Fibroblast of the conjunctiva (primary cell): ENCODE measurements at places on chromosomes 5 and 9.

DNA sequence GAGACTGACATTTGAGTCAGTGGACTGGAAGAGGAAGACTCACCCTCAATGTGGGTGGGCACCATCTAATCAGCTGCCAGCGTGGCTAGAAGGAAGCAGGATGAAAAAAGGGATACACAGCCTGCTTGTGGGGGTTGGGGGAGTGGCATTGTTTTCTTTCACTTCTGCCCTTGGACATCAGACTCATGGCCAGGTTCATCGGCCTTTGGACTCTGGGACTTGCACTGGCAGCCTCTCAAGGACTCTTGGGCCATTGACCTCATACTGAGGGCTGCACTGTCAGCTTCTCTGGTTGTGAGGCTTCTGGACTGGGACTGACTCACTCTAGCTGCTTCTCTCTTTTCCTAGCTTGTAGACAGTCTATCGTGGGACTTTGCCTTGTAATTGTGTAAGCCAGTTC, 374.9 kb downstream of the TLE1 start:
- no peak for DNase-seq

DNA sequence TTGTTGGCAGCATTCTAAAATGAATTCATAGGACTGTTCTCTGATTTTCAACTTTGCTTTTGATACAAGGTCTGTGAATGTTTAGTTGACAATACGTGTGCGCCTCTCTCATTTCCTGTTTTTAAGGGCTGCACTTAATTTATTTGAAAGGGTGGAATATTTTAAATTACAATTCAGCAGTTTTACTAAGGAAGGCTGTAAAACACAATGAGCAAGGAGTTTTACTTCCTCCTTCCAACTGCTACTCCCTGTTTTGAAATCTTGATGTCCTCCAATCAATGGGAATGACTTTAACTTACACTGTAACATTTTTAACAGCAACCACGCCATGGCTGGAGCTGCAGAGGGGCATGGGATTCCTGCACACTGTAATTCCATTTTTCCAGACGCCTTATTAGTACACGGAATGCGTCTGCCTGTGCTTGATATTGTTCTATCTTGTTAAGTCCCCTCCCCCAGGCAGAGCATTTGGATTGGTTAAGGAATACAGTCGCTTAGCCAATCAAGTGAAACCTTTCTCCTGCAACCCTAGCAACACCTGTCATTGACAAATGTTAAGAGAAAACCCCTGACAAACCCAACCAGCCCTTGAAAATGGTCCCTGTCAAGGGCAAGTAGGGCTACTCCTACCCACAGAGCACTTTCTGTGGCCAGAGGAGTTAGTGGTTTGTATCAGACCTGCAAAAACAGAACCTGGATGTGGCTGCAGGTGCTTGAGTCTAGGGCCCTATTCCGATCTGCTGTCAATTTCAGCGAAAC, 12.5 kb upstream of the ZSWIM6 start:
- DNase-seq = no peak

DNA sequence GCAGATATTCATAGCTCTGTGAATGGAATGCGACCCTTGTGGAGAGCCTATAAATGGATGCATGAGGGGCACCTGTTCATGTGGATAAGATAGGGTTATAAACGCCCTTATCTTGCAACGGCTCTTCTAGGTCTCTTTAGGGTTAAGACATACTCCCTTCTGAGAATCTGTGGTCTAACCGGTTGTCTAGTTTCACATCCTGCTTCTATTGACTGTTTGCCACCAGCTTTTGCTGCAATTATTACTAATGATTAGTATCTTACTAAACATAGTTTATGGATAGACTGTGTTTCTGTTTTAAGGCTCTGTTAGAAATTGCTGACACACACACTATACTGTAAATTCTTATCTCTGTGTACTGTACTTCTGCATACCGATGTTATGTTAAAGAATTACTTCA, 198.9 kb upstream of the CYLC2 start:
- no peak for DNase-seq

GRCh38 chr9:32251539-32251938, 132.9 kb upstream of the ACO1 start:
- DNase-seq = peak; percentile 17

DNA sequence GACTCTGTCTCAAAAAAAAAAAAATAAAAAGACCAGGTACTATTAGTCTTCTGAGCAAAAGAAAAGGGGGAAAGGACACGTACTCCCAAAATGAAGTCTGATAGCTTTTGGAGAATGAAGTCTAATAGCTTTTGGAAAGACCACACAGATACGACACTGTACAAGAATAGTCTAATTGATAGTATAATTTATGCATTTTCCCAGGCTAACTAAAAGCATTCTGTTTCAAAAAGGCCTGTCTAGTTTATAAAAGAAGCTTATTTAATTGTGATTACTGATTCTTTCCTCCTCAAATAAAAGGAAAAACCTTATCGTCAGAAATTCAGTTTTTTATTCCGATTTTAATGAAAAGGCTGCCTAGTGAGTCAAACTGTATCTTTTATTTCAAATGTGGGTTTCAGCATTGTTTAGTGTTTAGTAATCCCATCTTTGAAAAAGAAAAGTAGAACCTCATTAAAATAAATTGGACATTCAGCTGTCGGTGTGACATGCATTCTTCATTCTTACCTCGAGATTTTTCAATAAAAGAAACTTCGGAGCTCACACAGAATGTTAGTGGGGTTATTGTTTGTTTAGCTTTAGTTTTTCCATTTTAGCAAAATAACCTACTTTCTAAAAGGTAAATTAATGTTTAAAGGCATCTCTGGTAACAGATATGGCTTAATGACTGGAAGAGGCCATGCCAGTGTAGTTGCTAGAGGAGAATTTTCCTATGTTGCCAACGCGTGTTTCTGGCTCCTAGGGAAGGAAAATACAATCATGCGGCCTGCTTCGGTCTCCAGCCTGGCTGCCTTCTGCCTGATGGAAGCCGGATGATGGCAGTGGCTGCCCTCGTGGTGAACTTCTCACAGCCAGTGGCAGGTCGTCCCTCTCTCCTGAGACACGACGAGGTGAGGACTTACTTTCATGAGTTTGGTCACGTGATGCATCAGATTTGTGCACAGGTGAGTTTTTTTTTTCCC, 70.0 kb downstream of the NLN start:
- DNase-seq = no peak

- DNase-seq = no peak
These were observed 57.5 kb upstream of the HAND1 start for GRCh38 chr5:154535535-154535934.

GRCh38 chr5:35319333-35320002, 89.2 kb upstream of the PRLR start:
- DNase-seq = no peak

DNA sequence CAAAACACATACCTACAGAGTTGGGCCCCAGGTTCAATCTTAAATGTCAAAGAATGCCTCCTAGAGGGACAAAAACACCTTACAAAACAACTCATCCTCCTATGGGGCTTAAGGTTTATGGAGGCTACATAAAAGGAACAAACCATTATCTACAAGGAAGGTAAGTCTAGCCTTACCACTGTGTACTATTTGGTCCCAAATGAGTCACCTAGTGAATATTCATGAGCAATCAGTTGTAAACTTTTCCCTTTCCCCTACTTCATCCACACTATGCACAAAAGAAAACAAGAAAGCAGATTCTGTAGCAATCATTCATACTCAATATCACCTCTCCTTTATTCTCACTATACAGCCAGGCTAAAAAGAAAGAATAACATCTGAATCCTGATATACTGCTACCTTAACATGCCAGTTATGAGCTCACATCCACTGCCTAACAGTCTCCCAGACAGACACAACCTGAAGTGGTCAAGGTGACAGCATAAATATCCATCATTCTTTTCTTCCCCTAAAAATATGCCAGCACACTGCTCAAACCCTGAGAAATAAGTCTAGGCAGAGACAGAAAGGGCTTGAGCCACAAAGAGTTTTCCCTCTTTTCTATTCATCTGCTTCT, 6.2 kb downstream of the OXCT1 start:
- no peak for DNase-seq

GRCh38 chr9:14563902-14564624, 129.2 kb downstream of the ZDHHC21 start:
- no peak for DNase-seq

GRCh38 chr5:176927562-176927961, 28.4 kb upstream of the HK3 start:
- no peak for DNase-seq

- peak; percentile 65 for DNase-seq
These were observed 19.5 kb upstream of the GOLPH3 start for GRCh38 chr5:32193591-32193990.

- DNase-seq = no peak
These were observed 197.1 kb downstream of the TTLL11 start for GRCh38 chr9:121895818-121896544.

- no peak for DNase-seq
These were observed 81.1 kb downstream of the RMI1 start for GRCh38 chr9:84061613-84062193.

DNA sequence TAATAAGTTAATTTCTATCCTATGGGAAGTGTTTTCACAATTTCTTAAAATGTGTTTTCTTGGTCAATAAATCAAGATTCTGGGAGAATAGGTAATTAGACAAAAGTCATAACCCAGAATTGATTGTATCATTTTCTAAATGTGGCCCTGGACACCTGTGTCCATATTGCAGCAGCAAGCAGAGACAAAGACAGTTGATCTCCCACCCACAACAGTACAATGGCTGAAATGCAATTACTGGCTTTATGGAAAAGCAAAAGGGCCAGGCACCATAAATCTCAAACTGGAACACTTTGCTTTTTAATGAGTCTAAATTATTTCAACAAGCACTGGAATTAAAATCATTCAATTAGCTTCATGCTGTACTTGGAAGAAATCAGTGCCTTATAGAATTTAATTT, 157.2 kb downstream of the ESM1 start:
- DNase-seq = no peak

DNA sequence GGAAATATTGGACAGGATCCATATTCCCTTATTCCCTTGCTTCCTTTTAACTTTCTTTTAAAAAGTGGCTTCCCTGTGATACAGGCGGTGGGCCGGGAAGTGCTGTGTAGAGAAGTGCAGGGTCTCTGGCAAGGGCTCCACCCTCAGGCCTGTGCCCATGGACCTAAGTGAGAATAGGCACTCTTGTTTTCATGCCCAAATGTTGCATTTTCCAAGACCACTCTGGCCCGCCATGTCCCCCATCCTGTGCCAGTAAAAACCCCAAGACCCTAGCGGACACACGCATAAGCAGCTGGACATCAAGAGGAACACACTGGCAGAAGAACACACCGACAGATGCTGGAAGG, 193.4 kb downstream of the FBXL7 start:
- no peak for DNase-seq

GRCh38 chr5:42487077-42487476, 63.8 kb downstream of the GHR start:
- no peak for DNase-seq

DNA sequence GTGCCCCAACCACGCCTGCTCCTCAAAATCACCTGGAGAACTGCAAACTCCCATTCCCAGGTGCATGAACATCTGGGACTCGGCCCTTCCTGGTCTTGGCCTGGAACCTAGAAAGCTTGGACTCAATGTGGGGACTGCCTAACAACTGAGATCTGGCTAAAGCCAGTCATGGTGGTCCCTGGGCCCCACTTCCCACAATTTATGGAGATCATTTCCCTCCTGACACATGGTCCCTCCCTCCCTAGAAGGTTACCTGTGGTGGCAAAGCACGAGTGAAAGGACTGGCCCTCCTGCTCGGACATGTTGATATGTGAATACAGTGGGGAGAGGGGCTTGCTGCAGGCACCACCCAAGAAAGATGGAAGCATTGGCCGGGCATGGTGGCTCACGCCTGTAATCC, 18.8 kb downstream of the BICD2 start:
- DNase-seq = no peak

DNA sequence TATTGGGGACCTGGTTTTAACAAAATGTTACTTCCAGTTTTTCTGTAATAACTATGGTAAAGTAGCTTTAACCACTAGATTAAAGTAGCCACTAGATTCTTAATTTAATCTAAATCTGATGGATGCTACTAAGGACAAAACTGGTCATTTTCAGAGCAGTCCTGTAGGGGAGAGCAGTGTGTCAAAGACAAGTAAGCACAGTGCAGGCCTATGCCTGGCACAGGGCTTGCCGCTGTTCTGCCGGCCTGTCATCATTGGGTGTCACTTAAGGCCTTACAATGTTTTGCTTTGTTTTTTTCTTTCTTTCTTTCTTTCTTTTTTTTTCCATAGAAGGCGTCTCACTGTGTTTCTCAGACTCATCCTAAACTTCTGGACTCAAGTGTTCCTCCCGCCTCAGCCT, 53.0 kb upstream of the NXNL2 start:
- no peak for DNase-seq

- DNase-seq = peak; percentile 23
These were observed at the start of gene PANK3 for GRCh38 chr5:168578538-168579487. TSS of gene PANK3 (minus strand) at chr5:168579368. CDS start at chr5:168579283, 85 bp downstream.

DNA sequence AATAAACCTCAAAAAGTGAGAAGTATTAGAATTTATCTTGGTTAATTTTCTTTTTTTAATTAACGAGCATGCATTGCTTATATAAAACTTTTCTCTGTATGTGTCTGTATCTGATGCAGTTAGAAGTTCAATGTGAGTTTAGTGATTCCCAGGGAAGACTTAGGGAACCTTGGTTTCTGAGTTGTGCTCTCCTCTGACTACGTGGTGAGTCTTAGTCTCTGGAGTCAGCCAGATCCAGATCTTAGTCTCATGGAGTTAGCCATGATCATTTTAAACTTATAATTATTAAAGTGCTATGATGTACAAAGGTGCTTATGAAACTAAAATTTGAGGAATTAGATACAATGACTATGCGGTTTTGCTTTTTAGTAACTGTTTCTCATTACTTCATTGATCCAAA, 285.3 kb upstream of the DMRT1 start:
- DNase-seq = no peak

- no peak for DNase-seq
These were observed 96.8 kb downstream of the PHF2 start for GRCh38 chr9:93673021-93673838.

GRCh38 chr5:118211606-118212005, 776.7 kb downstream of the DTWD2 start:
- no peak for DNase-seq

GRCh38 chr5:74839229-74839628, 27.0 kb downstream of the FAM169A start:
- DNase-seq = no peak

- DNase-seq = no peak
These were observed 26.2 kb downstream of the GPR21 start for GRCh38 chr9:123059472-123060220.

GRCh38 chr9:80873861-80874260, 815.5 kb downstream of the TLE1 start:
- no peak for DNase-seq

DNA sequence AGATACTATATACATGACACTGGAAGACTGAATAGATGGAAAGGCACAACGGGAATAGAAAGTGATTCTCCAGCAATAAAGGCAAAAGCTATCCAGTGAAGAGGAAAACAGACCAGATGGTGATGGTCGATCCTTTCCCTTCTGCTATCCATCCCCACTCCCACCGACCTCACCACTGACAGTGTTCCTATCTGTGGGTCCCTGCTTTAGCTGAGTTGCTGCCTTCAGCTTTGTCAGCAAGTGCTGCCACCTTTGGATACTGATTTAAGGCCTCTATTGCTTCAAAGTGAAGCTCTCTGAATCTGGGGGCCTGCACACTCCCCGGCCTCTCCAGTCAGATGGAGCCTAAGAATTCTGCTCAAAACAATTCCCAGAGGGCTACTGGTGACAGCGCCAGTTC, 32.3 kb downstream of the EPB41L4A start:
- DNase-seq = no peak
